Activated CD8-positive, alpha-beta memory T cell treated with anti-CD3 and anti-CD28 coated beads for 1 hour (primary cell): ENCODE measurements at places on chromosomes 4 and X.

DNA sequence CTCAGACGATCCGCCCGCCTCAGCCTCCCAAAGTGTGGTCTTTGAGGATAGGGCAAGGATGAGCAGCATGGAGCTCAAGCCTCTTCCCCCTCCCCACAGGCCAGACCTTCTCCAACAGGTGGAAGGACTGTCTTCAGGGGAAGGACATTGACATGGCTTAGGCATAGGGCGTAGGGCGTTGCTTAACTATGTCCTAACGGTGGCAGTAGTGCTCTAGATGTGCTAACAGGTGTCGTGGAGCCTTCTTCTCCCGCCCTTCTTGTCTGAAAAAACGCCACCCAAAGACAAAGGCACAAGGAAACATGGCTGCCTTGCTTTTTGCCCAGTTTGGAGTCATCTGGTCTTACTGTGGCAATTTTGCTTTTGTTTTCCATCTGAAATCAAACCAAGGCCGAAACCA is 219.8 kb downstream of the OR13H1 start:
- DNase-seq, result no peak

- no peak for DNase-seq
Measured at GRCh38 chrX:63488546-63489373, 137.6 kb upstream of the SPIN4 start.

GRCh38 chr4:96729641-96730040 is 889.7 kb downstream of the PDHA2 start:
- DNase-seq, result no peak

DNA sequence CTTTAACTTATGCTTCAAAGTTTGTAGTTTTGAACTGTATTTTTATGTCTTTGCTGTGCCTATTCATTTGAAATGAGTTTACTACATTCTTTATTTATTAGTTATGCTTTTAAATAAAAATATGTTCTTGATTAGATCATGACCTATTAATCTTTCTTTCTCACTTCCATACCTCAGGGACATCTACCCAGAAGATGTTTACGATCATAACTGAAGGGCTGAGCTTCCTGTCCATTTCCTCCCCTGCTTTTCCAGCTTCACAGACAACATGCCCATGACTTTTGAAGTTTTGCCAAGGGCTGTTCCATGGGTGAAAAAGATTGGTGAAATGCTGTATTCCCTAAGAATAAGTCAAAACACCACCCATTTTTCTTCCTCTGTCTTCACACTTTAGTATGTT is 99.7 kb upstream of the DDIT4L start:
- DNase-seq, result no peak

- DNase-seq, result no peak
Measured at GRCh38 chr4:173505924-173506518, 24.0 kb downstream of the HAND2 start.

DNA sequence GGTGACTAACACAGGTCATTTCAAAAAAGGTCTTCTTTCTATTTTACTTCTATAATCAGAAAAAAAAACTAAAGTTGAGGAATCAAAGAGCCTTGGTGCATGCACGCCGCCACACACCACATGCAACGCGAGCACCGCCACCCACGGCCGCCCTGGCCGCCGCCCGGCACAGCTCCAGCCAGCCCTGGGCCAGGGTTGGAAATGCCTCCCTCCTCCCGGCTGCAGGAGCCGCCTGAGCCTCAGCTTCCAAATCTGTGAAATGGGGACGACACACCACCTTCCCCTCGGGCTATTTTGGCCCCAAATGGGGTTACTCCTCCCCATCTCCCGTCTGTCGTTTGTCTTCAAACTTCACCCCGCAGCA is 39.7 kb upstream of the MAN2B2 start:
- DNase-seq, result no peak

- DNase-seq, result no peak
Measured at GRCh38 chr4:48985602-48985975, 486 bp upstream of the CWH43 start.

DNA sequence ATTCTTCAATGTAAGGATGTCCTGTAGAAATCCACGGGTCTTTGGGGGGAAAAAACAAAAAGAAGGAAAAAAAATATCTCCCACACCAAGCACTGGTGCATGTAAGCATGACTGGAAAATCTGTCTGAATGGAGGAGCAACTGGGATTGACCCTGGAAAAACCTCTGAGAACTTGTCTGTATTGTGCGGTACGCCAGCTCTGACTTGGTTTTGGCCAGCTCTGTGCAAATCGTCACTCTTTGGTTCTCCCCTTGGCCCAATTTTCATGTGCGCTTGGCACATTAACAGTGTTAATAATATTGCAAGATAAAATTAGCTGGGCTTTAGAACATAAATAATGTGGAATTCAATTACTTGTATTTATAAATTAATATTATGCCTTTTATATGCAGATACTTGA is 231.2 kb upstream of the HAND2 start:
- no peak for DNase-seq

GRCh38 chr4:74364652-74365491 is at the start of gene EREG:
Gene EREG, plus strand, starts transcription at chr4:74365145. Its CDS starts 164 bp downstream, at chr4:74365309.
- DNase-seq, result no peak

DNA sequence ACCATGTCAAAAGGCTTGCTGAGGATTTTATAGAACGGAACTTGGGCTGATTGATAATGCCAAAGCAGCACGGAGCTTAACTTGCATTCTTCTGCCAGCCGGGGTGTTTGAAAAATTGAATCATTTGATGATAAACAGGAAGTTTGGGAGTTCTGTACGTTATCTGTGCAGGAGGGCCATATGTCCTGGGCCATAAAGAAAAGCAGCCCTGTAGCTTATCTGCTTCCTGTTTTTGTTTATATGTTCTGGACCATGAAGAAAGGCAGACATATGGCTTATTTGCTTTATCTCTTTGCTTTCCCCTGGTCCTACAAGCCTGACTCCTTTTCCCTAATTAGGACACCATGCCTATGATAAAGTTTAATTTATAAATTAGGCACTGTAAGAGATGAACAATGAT is 62.4 kb downstream of the HOPX start:
- no peak for DNase-seq

GRCh38 chrX:40539214-40540142 is 41.3 kb upstream of the ATP6AP2 start:
- peak; percentile 49 for DNase-seq

DNA sequence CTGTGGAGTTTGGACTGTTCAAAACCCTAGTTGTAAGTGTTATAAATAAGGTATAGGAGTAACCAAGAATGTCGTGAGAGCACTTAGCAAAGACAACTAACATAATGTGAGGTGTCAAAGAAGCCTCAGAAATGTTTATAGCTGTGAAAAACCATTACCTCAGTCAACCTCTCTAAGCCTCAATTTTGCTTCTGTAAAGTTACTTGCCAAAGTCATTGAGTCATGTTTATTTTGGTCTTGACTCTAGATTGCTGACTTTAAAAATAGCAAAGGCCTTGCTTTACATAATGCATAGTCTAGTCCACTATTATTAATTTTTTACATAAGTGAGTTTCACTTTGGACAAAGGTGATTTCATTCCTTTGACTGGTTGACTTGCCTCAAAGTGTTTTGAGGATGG is 257.6 kb upstream of the CXXC4 start:
- no peak for DNase-seq

DNA sequence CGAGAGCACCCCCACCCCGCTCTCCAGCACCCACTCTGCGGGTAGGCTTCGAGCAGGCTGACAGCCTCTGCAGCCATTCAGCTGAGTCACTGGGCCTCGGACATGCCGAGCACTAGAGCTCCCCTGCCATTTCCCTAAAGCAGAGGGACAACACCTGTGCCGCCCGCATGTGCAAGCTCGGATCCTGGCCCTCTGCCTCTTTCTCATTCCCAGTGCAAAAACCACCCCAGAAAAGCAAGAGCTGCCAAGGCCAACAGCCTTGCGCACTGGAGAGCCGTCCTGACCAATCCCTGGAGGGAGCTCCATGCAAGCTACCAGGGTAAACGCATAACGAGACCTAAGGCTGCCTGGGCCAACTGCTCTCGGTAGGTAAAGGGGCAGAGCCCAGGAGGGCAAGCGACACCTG is 5.3 kb downstream of the HCFC1 start:
- DNase-seq, result no peak

DNA sequence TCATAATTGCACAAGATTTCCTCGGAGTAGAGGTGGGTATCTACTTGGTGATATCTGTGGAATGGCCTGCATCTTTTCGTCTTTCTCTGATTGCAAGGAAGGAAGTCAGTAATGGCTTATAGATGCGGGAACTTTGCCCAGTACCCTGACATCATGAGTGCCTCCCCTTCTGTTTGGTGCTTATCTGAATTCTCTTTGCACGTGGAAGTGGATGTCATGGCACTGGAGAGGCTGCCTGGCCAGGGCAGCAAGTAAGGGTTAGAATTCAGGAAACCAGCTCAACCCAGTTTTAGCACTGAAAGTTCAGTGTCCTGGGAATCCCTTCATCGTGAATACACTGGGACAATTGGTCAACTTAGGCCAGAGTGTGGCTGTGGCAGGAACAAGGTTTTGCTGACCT is 83.5 kb upstream of the RAPGEF2 start:
- DNase-seq, result no peak

GRCh38 chrX:140507223-140507981 is 2.5 kb upstream of the SOX3 start:
- no peak for DNase-seq

- DNase-seq, result no peak
Measured at GRCh38 chr4:118154649-118155048, 120.4 kb downstream of the NDST3 start.

GRCh38 chr4:127759228-127759820 is 22.8 kb upstream of the HSPA4L start:
- DNase-seq, result no peak

GRCh38 chrX:129161108-129161507 is 362.2 kb downstream of the SMARCA1 start:
- no peak for DNase-seq

- DNase-seq, result no peak
Measured at GRCh38 chrX:153845842-153846241, 15.5 kb upstream of the PDZD4 start.

DNA sequence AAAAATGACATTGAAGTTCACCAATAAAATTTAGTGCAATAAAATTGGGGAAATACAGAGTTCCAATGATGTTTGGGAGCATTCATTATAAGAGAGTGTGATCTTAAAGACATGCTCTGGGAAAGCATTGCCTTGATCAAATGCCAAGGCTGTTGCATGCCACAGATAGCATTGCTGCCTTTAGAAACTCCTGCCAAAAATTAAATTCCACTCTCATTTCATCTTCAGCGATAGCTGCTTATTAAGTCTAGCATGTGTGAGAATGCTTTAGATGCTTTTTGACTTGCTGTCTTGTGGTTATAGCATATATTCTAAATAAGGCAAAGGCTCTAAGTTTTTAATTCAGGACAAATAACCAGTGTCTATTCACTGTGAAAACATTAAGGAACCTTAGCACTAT is 49.3 kb downstream of the NPNT start:
- DNase-seq, result no peak

GRCh38 chr4:125042041-125042440 is 272.7 kb upstream of the FAT4 start:
- DNase-seq, result no peak

DNA sequence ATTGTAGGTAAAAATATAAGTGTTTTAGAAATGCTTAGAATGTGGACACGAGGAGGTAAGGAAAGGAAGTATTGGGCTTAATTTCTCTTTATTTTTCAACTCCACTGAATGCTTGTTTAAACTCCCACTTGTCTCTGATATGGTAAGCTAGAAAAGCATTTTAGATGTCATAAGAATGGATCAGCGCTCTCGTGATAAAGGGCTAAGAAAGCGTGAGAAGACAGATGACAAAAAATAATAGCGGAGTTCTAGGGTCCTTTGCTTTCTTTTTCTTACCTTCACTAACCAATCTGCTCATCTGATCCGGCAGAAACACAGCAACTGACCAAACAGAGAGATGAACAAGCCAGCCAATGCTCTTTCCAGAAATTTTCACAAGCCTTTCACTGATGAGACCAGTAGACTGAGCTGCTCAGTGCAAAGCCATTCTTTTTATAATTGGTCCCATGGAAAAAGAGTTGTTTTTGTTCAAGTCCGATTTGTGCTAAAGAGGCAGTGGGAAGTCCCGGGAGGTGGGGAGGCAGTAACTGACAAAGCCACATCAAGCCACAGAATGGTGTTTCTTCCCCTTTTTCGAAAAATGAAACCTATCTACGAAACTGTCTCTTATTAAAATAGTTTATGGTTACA is at the start of gene TASL:
Gene TASL, minus strand, starts transcription at position 405 of the 630 bp plus-strand sequence. CDS start 17,411 bp downstream, outside the sequence.
- no peak for DNase-seq

DNA sequence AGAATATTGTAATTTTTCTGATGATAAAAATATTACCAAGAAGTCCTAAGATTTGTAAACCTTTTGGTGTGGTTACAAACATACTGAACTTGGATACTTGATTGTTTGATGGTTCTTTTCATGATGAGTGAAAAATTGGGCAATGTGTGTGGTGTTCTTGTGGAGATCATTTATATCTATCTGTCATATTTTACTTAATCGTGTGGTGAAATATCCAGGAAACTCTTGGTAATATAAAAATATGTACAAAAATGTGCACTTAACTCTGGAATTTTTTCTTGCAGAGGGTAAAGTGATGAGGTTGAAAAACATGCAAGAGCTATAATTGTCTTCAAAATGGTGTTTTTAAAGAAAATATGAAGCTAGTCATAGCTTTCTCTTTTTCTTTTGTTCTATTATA is 2.8 kb downstream of the DCUN1D4 start:
- no peak for DNase-seq

- no peak for DNase-seq
Measured at GRCh38 chr4:145605941-145606340, 13.2 kb upstream of the MMAA start.

GRCh38 chrX:3697701-3698279 is 15.7 kb downstream of the PRKX start:
- DNase-seq, result no peak

GRCh38 chr4:74320559-74321118 is 12.4 kb downstream of the EPGN start:
- no peak for DNase-seq

DNA sequence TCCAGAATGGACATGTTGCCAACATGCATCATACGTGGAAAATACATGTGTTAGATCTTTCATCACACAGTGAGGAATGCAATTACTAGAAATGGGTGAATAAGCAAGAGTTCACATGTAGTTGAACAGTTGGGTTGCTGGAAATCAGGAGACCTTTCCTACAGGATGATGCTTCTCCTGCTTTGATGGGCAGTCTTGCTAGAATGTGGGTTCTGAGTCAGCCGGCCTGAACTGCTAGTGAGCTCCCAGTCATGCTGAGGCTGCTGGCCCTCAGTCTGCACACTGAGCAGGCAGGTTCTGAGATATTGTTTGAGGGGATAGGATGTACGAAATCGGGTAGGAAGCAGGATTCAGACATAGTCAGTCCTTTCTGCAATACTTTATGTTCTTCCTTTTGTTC is 20.2 kb downstream of the MSL3 start:
- no peak for DNase-seq
